ENCODE measurements at places on chromosomes 4 and X.

DNA sequence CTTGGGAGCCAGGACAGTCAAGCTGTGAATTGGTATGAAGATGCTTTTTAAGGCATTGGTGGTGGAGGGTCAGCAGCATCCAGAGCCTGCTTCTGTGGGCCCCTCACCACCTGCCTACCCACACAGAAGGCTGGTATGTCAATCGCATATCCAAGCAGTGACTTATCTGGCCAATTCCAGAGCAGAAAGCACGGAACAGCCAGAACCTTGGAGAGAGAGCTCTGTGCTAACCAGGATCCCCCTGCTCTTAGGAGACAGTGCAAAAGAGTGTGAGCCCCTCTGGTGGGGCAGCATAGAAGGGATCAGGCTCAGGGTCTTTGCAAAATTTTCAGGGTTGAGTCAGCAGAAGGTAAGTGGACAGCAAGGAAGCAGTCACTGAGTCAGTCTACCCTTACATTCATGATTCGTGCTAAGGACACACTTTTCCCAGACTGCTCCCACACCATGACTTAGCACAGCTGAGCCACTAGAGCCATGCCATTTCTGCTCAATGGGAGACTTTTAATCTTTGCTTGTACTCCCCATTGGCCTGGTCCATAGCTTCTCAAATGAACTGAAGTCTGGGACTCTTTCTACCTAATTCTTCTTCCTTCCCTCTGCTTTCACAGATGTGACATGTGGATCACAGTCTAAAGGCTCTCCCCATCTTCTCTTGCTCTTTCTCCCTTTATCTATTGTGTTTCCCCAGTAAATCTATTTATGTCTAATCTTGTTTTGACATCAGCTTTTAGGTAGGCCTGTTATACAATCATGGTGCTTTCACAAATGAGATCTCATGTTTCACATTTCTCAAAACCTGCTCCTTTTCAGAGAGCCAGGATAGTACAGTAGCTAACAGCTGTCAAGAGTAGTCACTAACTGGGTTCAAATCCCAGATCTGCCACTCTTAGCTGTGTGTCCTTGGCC, 20.0 kb downstream of the MORF4L2 start:
- no peak for DNase-seq

DNA sequence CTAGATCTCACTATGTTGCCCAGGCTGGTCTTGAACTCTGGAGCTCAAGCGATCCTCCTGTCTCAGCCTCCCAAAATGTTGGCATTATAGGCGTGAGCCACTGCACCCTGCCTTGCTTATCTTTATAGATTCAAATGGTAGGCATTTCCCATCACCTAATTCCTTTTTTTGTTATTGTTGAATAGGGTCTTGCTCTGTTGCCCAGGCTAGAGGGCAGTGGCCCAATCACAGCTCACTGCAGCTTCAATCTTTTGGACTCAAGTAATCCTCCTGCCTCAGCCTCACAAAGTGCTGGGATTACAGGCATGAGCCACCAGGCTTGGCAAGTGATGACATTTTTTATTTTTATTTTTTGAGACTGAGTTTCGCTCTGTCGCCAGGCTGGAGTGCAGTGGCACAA, 16.7 kb upstream of the WDR45 start:
- no peak for DNase-seq

DNA sequence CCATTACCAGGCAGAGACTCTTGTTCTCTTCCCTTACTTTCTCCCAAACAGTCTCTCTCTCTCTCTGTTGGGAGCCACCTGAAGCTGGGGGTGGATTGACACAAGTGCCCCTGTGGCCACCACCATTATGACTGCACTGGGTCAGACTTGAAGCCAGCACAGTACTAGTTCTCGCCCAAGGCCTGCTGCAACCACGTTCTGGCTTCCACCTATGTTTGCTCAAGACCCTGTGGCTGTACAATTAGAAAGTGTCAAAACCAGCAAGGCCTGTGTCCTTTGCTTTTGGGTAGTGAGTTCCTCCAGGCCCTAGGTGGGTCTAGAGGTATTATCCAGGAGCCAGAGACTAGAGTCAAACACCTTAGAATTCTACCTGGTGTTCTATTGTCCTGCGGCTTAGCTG, 31.0 kb downstream of the MAGED2 start:
- no peak for DNase-seq

DNA sequence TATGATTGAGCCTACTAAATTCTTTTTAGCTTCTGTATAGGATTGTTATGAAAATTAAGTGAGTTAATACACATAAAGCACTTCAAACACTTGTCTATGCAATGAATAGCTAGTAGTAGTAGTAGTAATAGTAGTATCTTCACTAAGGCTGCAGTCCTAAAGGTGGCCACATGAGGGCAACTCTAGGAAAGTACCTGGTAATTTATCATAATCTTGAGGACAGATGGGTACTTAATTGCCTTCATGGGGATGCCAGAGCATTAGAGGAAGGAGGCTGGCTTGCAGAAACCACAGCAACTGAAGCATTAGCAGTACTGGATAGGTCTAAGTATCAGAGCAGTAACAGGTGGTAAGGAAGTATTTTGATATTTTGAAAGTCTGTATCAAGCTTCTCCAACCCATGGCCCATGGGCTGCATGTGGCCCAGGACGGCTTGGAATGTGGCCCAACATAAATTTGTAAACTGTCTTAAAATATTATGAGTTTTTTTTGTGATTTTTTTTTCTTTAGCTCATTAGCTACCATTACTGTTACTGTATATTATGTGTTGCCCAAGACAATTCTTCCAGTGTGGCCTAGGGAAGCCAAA, 17.3 kb downstream of the NIPAL1 start:
- no peak for DNase-seq

- DNase-seq: no peak
These were observed 30.6 kb downstream of the THAP9 start for GRCh38 chr4:82930848-82931755.

GRCh38 chr4:37450309-37450708, 205.8 kb downstream of the NWD2 start:
- no peak for DNase-seq

DNA sequence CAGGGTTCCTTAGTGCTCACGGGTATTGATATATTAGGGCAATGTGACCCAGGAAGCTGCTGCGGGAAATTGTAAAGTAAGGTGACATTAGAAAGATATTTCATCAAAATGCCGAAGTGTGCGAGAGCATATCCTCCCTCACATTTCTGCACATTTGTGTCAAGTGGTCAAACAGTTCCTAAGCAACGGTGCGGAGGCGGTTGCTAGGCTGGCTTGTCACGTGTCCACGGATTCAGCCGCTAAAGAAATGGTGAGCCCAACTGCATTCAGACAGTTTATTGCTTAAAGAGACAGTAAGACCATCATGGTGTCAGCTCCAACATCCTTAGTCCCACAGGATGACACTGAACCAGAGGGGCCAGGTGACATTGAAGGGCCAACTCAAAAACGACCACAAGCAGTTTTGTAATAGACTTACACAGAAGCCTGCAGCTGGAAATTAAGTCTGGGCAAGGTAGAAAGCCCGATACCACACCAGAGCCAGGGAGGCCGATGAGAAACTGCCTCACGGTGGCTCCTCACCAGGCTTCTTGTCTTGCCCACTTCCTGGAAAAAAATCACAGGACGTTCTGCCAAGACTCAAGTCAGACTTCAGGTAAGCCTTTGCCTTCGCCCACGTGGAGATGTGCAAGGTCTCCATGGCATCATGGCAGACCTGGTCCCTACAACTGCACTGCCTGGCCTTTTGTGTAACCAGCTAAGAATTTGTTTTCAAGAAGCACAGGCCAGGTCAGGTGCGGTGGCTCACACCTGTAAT, 50.4 kb downstream of the USP11 start:
- DNase-seq: no peak

DNA sequence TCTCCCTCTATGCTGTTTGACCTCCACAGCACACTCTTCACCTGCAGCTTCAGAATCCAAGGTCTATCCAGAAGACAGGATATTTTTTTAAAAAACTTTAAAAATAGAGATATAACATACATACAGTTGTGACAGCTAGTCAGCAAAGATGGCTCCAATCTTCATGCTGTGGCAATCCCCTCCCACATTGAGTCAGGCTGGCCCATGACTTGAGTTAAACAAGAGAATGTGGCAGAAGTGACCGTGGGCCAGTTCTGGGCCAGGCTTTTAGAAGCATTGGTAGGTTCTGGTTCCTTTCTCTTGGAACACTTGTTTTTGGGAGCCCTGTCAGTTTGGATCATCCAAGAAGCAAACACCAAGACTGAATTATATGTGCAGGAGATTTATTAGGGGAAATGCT, 36.1 kb upstream of the REPS2 start:
- no peak for DNase-seq

DNA sequence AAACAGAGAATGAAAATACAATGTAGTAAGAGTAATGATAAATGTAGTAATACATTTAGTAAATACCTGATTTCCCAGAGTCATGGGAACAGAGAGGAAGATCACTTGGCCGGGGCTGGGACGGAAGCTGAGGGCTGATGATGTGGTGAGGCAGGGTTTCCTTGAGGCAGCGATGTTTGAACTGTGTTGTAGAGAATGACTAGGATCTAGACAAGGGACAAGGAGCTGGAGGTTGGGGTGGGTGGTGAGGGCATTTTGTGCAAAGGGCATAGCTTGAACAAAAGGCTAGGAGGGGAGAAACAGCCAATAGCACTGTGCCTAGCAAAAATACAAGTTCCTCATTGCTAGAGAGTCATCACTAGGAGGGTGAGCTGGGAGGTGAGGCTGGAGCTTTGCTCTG, 64.3 kb upstream of the RAPGEF2 start:
- no peak for DNase-seq

DNA sequence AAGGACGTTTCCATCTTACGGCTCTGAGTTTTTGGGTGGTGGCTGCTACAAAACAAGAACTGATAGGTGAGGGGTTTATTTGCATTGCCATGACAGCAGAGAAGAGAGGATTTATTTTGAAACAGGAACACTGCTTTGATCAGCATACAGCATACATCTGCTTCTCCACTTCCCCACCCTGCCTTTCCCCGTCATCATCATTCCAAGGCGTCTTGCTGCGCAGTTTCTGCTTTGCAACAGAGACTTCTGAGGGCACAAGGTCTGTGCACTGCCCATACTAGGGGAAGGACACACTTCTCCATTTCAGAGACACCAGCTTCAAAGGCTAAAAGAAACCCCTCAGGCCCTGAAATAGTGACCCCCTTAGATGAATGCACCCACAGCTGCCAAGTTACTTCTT, 19.1 kb downstream of the STARD8 start:
- no peak for DNase-seq

GRCh38 chr4:158033416-158034120, 139.3 kb downstream of the GASK1B start:
- DNase-seq: no peak

DNA sequence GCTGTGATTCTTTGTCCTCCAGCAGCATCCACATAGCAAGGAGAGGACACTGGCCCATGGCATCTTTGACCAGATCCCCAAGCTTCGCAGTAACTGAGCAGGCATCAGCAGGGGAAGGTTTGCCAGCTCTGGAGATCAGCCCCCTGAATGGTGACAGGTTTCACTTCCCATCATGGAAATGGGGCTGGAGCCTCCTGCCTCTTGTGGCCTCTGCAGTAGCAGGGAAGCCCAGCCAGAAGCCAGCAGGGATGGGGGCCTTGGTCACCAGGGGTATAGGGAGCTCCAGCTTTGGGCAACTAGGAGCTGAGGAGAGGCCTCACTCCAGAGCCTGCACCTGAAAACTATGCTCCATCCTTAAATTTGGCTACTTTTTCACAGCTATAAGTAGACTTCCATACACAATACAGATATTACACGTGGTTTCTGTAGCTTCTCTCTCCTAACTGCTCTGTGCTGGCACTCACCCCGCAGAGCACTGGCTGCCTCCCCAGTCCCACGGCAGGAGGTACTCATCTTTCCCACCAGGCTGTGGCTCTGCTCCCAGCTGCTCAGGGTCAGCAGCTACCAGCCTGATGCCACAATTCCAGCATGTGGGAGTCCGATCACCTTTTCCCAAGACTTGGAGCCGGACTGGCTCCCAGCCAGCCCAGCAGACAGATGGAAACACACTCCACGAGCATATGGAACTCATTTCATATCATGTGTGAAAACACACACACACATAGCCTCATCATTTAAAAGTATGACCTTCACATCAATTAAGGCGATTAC, 2.8 kb downstream of the TMEM271 start:
- no peak for DNase-seq

GRCh38 chrX:118702741-118703140, 24.7 kb upstream of the IL13RA1 start:
- DNase-seq: no peak

- DNase-seq: no peak
These were observed 69.3 kb downstream of the BMP2K start for GRCh38 chr4:78845472-78845871.

GRCh38 chr4:36402008-36402758, 120.8 kb downstream of the DTHD1 start:
- no peak for DNase-seq

- DNase-seq: no peak
These were observed 1.2 kb upstream of the TMEM33 start for GRCh38 chr4:41933997-41934503.

GRCh38 chrX:42128587-42128986, 205.2 kb upstream of the CASK start:
- DNase-seq: no peak

GRCh38 chr4:64001229-64001898, 407.9 kb downstream of the TECRL start:
- no peak for DNase-seq

DNA sequence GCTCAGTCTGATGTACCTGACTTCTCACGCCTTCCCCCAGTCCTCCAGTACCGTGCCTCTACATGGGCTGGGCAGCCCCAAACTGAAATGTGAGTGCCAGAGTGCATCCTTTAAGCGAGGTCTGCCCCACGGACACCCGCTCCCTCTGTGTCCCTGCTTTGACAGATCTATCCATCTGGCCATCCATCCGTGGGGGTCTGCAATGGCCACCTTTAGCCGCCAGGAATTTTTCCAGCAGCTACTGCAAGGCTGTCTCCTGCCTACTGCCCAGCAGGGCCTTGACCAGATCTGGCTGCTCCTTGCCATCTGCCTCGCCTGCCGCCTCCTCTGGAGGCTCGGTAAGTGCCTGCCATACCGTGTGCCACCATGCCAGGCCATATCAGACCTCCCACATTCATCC, 827 bp downstream of the PORCN start:
- no peak for DNase-seq

GRCh38 chr4:4386736-4387392, at the start of gene NSG1:
Gene NSG1 (plus strand): TSS chr4:4387102. CDS start chr4:4387630, 528 bp downstream.
- no peak for DNase-seq

DNA sequence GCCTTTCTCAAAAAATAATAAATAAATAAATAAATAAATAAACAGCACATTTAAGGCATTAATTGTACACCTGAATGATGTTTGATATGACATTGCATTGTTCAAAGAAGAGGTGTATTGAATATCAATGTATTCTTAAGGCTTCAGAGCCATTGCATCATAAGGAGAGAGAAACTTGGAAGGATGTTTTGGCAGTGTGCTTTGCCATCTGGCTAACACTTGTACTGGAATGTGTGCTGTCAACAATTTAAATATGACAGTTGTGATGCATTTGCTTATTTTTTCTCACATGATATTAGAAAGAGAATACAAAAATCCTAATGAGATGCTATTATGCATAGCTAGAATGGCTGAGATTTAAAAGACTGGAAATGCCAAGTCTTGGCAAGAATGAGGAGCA, 67.8 kb downstream of the FAM133A start:
- DNase-seq: no peak
